ENCODE measurements at places on chromosomes 6 and 20.

GRCh38 chr6:129513471-129513870 lies 196.5 kb downstream of the ARHGAP18 start:
- no peak for DNase-seq

GRCh38 chr6:52503851-52504781 lies 72.7 kb downstream of the TRAM2 start:
- DNase-seq, result no peak

GRCh38 chr20:49584418-49585382 lies 16.8 kb upstream of the PTGIS start:
- no peak for DNase-seq

- no peak for DNase-seq
These were observed 158.1 kb upstream of the B3GAT2 start for GRCh38 chr6:71114986-71115385.

DNA sequence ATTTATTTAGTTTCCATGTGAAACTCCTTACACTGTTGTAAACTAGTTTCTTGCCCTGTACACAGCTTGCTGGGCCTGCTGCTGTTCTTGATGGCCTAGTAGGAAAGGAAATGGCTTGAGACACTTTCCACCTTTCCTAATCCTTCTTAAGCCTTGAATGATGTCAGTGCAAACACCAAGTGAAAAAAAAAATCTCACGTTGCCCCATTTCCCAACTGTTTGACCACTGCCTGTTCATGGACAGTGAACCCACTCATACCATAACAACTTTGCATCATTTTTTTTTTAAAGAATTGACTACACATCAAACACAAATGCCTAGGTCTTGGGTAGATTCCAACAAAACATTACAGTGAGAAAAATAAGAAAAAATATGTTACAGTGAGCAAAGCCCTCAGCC lies 653.6 kb upstream of the FLRT3 start:
- DNase-seq, result no peak

DNA sequence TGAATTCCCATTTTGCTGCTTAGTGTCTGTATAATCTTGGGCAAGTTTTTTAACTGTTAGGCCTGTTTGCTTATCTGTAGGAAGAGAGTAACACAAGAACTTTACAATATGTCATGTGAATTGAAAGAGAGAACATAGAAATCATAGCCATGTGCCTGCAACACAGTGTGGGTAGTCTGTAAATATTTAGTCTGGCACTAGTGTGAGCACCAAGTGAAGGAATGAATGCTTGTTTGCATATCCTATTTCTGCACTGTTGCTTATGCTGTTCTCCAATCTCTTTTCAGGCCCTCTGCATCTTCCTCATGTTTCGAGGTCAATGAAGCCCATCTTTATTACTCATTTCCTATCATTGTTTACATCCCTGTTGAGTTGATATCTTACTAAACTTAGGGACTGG lies 49.2 kb downstream of the CBFA2T2 start:
- DNase-seq, result no peak
